ENCODE measurements at places on chromosomes 1 and 21.

DNA sequence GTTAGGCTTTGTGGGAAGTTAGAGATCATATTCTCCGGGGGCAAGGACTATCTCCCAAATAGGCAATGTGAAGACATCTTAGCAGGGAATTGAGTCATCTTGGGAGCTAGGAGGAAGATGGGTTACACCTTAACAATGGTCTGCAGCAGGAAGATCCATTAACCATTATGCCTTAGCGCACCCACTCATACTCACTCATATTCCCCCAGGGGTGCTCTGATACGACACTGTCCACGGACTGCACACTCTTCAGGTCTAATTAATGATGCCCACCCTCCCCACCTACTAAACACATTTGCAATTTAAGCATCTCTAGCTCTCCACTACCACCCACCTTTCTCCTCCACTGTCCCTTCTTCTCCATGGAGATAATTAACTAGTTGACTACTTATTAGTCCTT is 857 bp upstream of the AK5 start:
- DNase-seq = no peak

GRCh38 chr1:231634323-231635013 is 7.9 kb downstream of the DISC1 start:
- no peak for DNase-seq

GRCh38 chr1:6095511-6096242 is 50.0 kb downstream of the KCNAB2 start:
- no peak for DNase-seq

GRCh38 chr1:61221642-61222041 is 139.3 kb downstream of the NFIA start:
- no peak for DNase-seq

- DNase-seq = no peak
These were observed 53.3 kb downstream of the TAS1R2 start for GRCh38 chr1:18805925-18806849.

GRCh38 chr1:229101011-229101871 is 169.7 kb upstream of the RAB4A start:
- no peak for DNase-seq

DNA sequence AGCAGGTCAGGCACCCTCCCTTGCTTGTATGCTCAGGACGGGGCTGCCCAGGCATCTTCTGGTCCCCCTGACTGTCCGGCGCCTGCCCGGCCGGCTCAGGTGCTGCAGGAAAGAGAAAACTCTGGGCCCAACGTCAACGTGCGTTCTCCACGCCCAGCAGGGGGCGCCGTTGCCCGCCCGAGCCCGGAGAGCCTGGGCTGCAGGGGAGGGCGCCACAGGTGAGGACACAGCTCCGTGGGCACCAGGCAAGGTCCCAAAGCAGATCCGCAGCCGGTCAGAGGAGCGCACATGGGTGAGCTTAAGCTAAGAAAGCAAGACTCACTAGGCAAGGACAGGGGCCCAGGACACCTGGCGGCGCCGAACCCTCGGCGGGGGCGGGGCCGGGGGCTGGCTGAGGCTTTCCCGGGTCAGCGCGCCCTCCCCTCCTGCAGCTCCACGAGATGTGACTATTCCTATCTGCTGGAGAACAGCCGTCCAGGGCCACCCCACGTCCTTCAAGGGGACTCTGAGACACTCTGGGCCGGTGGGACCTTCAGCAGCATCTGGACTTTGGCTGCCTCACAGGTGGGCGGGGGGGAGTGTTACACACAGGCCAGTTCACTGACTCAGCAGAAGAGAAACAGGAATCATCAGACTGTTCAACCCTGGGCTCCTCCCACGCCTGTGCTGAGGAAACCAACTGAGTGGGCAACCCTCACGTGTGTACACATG is 29.3 kb downstream of the KRTAP10-1 start:
- DNase-seq = peak; percentile 72
